ENCODE measurements at places on chromosomes 11 and 22.
A peak's percentile ranks its signal among the peaks of the same experiment; 100 is the strongest.

- no peak for DNase-seq
These were observed 70.6 kb downstream of the ARHGAP42 start for GRCh38 chr11:100757646-100758045.

DNA sequence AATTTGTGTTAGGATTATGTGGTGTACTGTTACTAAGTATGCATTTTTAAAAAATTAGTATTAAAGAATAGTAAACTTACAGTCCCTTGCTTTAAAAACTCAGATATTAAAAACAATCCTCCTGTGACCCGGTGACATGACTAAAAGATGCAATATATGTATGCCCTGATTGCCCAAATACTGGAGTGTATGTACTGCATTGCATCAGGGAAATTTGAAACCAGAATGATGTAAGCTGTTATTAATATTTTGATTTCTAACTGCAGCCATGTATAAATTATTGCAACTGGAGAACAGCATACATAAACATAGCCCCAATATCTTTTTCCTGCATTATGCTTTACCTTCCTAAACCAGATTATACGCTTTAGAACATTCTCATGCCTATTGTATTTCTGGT is 3.7 kb upstream of the HSPA8 start:
- no peak for DNase-seq

- DNase-seq = no peak
These were observed 15.7 kb upstream of the CYTH4 start for GRCh38 chr22:37266581-37267134.

GRCh38 chr22:21837248-21837979 is 30.0 kb downstream of the MAPK1 start:
- DNase-seq = no peak

GRCh38 chr11:43579919-43580276 is 100.6 kb upstream of the HSD17B12 start:
- no peak for DNase-seq

DNA sequence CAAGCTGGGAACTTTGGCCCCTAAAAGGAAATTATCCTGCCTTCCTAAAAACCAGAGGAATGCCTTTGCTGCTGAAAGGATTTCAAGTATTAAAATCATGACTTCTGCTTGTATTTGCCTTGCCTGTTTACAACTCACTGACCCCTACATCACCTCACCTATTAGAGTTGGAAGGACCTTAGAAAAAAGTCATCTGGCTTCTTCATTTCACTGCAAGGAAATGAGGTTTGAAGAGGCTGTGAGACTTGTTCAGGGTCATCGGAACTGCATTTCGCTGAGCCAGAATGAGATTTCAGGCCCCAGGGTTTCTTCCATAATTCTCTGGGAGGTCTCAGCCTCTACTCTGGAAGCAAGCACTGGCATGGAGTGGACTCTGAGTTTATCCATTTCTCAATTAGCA is 304.1 kb downstream of the BUD13 start:
- DNase-seq = no peak

GRCh38 chr11:35887737-35888136 is 56.1 kb upstream of the LDLRAD3 start:
- DNase-seq = no peak

GRCh38 chr22:29799217-29799680 is 32.1 kb downstream of the UQCR10 start:
- peak; percentile 17 for DNase-seq

DNA sequence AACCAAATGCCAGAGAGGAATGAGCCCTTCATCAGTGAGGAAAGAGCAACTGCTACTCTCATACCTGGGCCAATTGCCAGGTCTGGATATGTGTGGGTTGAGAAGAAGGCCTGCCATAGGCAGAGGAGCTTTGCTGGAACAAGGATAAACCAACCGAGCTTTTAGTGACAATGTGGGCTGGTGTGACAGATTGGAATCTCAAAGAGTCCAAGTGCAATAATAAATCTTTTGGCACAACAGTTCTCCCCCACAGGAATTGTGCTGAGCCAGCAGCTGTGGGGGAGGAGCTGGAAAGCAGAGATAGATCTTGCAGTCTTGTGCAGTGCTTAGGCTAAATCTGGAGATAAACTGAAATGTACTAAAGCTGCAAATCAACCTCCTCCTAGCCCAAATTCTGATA is 79.4 kb upstream of the ISX start:
- no peak for DNase-seq

DNA sequence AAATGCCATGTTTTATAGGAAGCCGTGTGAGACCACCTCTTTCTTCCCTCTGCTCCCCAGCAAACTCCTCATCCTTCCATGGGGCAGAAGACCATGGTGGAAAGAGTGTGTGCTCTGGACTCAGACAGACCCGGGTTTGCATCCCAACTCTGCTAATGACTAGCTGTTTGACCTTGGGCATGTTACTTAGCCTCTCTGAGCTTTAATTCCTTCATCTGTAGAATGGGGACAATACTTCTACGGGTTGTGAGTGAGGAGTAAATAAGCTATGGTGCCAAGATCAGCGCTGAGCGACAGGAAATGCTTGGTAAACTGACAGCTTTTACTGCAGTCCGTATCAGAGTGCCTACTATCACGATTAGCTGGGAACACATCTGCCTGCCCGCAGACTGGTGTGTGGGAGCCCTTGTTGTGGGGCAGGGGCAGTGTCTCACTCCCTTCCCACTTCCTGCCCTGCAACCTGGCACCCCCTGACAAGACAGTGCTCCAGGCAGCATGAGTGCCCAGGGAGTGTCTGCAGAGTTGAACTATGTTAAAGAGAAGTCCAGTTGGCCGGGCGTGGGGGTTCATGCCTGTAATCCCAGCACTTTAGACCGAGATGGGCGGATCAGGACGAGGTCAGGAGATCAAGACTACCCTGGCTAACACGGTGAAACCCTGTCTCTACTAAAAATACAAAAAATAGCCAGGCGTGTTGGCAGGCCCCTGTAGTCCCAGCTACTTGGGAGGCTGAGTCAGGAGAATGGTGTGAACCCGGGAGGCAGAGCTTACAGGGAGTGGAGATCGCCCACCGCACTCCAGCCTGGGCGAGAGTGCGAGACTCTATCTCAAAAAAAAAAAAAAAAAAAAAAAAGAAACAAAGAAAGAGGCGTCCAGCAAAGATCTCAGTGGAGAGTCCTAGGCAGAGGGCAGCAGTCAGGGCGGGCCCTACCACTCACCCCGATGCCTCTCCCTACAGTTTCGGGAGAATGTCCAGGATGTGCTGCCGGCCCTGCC is 2.2 kb downstream of the SEC14L2 start:
- no peak for DNase-seq

DNA sequence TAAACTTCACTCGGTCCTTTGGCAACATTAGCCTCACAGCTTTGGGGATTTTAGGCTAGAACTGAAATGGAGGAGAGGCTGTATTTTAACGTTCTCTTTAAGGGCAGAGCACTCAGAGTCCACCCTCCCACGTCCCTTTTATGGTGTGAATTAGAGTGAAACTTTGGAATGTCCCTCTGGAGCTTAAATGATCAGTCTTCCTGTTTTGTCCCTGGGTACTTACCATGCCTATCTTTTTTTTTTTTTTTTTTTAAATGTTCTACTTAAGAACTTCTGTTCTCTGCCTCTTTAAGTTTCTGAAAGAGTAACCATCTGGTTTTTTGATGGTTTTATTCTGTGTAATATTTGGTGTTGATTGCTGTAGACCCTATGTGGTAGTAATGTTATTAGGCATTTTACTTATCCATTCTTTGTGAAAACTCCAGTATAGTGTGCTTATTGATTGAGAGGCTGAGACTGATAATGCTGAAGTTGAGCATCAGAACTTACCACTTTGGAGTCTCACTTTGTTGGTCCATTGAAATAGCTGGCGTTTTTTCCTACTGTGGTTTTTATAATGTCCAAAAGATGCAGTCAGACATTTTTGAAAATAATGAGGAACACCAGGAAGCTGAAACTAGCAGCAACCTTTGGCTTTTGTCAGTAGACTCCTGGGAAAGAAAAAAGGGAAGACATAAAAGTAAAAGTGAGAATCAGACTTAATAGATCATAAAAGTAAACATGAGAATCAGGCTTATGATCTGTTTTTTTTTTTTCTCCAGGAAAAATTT is 11.6 kb downstream of the UVRAG start:
- DNase-seq = no peak

DNA sequence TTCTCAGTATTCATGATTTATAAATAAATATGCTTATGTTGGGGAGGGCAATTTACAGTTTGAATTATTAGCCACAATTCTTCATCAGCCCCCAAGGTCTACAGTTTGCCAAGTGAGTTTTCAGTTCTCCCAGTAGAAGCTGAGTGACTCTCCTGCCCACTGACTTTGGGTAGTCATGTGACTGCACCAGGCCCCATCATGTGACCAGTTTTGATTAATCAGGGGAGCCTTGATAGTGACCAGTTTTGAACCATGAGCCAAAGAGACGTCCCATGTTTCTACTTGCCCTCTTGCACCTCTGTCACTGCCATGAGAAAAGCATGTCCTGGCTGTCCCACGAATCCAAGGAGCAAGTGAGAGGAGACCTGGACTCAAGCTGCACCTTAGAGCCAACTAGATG is 32.5 kb downstream of the SYN3 start:
- no peak for DNase-seq

- DNase-seq = no peak
These were observed 7.1 kb downstream of the CD44 start for GRCh38 chr11:35146074-35146521.

- no peak for DNase-seq
These were observed 5.8 kb upstream of the RCOR2 start for GRCh38 chr11:63922673-63923192.

DNA sequence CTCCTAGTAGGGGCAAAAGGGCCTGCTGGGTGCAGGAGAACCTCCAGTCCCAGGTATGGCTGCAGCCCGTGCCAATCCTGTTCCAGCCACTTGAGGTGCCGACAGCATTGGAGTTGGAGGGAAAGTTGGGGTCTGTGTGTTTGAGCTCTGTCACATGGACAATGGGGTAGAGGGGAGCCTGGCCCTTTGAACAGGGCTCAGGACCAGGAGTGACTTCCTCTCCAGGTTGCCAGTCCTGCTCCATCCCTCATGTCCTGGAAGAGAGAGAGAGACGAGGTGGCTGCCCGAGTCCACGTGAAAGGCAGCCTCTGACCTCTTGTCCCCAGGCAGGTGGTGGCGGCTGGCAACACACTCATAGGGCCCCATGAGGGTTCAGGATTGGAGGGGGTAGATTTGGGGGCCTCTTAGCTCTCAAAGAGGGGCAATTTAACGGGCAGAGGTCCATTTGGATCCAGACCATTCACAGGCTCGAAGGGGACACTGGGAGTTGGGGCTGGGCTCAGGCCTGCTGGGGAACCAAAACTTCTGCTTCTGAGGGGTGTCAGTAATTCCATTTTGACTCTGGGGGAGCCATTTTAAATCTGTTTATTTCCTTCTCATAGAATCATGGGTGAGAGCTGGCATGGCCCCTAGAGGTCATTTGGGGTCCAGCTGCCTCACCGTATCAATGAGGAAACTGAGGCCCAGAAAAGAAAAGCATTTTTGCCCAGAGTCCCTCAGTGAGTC is 4.1 kb downstream of the ADORA2A start:
- no peak for DNase-seq

DNA sequence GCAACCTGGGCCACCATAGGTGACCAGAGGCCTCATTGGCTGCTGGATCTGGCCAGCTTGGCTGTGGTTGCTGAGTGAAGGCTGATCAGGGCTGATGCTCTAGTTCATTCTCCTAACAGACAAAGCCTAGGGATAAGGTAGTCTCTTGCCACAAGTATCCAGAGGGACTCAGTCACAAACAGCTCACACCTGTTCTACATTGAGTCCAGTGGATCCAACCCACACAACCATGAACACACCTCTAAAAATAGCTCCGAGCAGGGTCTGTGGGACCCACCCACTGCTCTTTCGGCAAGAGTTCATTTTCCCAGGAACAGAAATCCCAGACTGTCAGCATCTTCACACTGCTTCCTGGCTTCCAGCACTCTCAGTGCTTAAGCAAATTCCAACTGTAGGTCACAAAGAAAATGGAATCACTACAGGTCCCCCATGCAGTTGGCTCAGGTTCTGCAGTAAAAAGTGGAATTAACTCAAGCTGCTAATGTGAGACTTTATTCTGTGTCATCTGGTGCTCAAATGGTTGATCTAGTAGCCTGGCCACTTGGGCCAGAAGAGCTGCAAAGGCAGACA is 67.3 kb downstream of the PPFIBP2 start:
- DNase-seq = no peak

DNA sequence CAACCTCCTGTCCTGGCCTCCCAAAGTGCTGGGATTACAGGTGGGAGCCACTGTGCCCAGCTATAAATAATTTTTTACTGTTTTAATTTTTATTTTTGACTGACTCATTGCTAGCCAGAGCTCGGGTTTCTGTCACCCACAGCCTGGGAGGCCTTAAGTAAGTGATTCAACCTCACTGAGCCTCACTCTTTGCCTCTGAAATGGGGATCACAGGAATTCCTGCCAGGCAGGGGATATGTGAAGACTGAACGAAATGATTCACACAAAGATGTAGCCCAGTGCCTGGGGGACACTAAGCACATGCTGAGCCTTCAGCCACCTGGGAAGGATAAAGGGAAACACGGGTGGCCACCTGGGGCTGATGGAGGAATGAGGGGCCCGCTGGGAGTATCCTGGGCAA is 3.8 kb upstream of the LRRC74B start:
- DNase-seq = no peak

- no peak for DNase-seq
These were observed 86.8 kb upstream of the OR4B1 start for GRCh38 chr11:48129697-48130395.

- DNase-seq = no peak
These were observed 78.4 kb downstream of the ADAMTS15 start for GRCh38 chr11:130526846-130527245.

DNA sequence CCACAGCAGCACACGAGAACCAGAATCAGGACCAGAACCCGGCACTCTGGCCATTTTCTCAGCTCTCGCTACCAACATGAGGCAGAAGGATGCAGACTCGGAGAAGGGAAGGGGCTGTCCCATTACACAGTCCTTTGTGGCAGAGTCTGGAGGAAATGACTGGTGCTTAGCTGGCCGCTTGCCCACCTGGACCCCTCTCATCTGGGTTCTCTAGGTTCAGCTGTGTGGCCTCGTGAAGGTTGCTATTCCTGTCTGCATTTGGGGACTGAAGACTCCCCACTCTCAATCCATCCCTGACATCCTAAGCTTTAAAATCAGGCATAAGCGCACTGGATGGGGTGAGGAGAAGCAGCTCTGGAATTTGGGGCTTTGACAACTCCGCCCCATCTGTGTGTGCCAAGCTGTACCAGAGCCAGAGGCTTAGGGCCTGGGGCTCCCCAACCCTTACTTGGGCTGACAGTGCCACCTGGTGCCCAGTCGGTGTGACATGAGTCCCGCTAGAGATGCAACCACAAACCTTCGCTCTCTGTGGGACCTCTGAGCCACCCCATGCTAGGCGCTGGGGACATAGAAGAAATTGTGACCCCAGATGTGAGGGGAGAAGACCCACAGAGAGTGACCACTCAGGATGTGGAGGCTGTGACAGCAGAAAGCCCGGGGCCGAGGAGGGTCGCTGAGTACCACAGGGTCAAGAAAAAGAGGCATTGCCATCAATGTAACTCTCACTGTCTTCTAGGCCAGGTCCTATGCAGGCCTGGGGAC is 35.8 kb upstream of the FCHSD2 start:
- peak; percentile 34 for DNase-seq

- no peak for DNase-seq
These were observed 109.3 kb downstream of the GALNT18 start for GRCh38 chr11:11512502-11512901.
